Stimulated activated CD4-positive, alpha-beta T cell treated with anti-CD3 and anti-CD28 coated beads, Interleukin-1b, Interleukin-23, amount 100 ng/mL, for 24 hours (primary cell): ENCODE measurements at places on chromosomes 5 and 9.

- DNase-seq = no peak
Measured at GRCh38 chr5:96790961-96791504, 16.7 kb downstream of the ERAP1 start.

GRCh38 chr9:90421786-90422185, 220.8 kb downstream of the DIRAS2 start:
- DNase-seq = no peak

DNA sequence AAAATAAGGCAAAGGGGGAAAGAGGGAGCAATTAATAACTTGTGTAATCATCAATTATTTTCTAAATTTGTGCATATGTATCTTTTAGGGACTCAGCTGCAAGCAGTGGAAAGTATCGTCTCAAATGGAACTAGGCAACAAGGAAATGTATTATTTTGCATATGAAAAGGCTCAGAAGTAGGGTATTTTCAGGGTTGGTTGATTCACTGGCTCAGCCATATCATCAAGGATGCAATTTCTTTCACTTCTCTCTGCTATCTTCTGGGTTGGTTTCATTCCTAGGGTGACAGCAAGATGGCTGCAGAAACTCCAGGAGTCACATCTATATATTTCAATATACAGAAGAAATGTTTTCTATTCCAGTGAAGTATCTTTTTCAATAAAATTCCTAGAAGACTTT, 509.8 kb downstream of the DMAC1 start:
- no peak for DNase-seq

- DNase-seq = no peak
Measured at GRCh38 chr5:91408710-91409109, 25.6 kb upstream of the ARRDC3 start.

GRCh38 chr9:109094268-109094667, 25.5 kb downstream of the TMEM245 start:
- no peak for DNase-seq
